ENCODE measurements at places on chromosomes 4 and X.

DNA sequence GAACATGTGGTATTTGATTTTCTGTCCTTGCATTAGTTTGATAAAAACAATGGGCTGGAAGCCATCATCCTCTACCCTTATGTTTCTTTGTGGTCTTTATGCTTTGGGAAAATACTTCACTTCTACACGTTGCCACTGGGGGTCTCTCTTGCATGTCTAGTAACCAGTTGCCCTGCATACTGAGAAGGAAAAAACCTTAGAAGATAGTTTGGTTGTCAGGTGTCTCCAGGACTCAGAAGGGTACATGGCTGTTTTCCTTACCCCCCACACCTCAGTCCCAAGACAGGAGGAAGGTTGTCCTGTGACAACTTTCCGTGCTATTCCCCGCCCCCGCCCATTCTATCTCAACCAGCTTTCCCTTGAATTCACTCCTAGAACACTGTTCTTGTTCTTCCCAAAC is 62.1 kb upstream of the LANCL3 start:
- no peak for DNase-seq

- no peak for DNase-seq
Measured at GRCh38 chr4:146029939-146030710, 91.5 kb upstream of the ZNF827 start.

DNA sequence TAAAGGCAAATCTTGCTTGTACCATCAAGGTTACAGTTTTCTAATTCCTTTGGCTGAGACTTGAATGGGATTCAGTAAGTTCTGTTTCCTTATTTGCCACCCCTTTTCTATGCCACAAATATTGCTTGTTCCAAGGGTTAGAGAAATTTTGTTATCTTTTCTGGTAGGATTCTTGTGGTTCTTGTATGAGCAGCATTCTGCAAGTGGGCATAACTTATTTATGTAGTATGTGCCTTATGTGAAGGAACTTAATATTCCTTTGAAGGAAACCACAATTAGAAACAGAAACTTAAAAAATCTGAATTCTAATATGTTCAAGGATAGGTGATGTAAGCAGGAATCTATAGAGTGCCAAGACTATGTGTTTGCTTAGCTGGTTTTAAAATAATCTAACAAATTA is 53.1 kb upstream of the TSPAN5 start:
- no peak for DNase-seq

GRCh38 chr4:169208090-169208455 is 62.7 kb downstream of the SH3RF1 start:
- no peak for DNase-seq

DNA sequence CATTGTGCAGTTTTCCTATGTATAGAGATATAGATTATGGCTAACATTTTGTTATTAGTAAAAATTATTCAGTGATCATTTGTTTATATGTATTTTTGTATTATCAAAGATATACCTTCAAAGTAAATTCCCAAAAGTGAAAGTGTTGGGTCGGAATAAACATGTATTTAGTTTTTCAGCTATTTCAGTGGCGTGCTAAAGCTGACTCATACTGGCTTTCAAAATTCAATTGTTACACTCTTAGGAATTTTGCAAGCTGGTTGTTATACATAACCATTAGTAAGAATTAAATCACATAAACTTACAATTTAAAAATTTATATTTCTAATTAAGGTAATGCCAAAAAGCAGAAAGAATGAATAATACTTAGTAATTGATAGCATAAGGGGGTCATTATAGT is 288.4 kb upstream of the NRK start:
- DNase-seq, result no peak

- DNase-seq, result peak; percentile 68
Measured at GRCh38 chr4:170090352-170091052, 746 bp upstream of the AADAT start.

DNA sequence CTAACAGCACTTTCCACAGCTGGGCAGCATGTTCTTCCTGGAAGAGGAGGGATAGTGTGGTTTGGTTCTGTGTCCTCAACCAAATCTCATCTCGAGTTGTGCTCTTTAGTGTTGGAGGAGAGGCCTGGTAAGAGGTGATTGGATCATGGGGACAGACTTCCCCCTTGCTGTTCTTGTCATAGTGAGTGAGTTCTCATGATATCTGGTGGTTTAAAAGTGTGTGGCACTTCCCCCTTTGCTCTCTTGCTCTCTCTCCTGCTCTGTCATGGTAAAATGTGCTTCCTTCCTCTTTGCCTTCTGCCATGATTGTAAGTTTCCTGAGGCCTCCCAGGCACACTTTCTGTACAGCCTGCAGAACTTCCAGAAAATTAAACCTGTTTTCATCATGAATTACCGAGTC is 133.7 kb upstream of the NDP start:
- DNase-seq, result no peak
